ENCODE measurements at places on chromosomes 4 and X. TPM values are rescaled to one million over a fixed set of nuclear protein-coding genes. Genes with fewer than 3 reads are reported as not detected.

Gene PCDH19
- 0.08 TPM for total RNA-seq

Gene GBA3
- total RNA-seq = not detected

Gene EDNRA
- 0.13 TPM for total RNA-seq

Gene TKTL2
- total RNA-seq = not detected

Gene RBMX
- total RNA-seq = 239 TPM

Gene SLC7A11
- total RNA-seq = 6.4 TPM

Gene WWC2
- 80.3 TPM for total RNA-seq

Gene SRPK3
- 1.6 TPM for total RNA-seq

GRCh38 chrX:1355131-1356046 lies 18.8 kb downstream of the IL3RA start:
- no peak for DNase-seq

- no peak for DNase-seq
These were observed 28.2 kb upstream of the HUWE1 start for GRCh38 chrX:53714580-53715345.

- no peak for DNase-seq
These were observed 1520.1 kb downstream of the PCDH18 start for GRCh38 chr4:136012220-136012619.

DNA sequence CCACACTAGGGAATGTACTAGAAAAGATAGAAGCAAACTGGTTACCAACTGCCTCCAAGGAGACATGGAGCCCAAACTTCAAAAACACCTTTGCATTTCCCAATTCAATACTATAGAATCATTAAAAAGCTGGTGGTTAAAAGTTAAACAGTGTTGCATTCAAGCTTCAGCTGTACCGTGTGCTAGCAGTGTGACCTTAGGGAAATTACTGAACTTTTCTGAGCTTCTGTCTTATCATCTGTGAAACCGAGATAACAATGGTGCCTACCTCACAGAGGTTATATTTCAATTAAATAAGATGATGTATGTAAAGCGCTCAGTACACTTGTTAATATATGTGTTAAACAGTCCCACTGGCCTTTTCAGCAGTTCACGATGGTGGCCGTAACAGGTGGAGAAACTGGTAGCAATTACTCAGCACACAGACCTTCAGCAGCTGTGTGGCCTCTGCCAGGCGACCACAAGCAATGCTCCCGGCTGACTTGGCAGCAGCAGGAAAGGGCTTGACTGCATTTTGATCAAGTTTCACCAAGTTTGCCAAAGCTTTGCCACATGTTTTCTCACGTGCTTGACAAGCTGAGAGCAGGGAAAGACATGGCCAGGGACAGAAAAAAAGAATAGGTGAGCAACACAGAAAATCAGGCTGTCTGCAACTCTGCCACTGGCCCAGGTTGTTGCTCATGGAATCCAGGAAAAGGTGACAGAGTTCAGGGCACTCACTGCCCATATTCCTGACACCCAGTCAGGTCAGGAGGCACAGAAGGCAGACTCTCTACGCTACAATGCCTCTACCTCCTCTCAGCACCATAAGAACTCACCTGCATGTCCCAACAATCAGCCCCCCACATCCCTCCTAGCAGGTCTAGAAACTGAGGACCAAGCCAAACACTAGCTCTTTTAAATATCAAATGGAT lies 72.1 kb downstream of the PARM1 start:
- no peak for DNase-seq

- DNase-seq = no peak
These were observed 123.5 kb upstream of the EMCN start for GRCh38 chr4:100641336-100641735.

GRCh38 chrX:15512401-15512965 lies 11.9 kb downstream of the BMX start:
- no peak for DNase-seq

GRCh38 chr4:5416637-5417036 lies 291.7 kb downstream of the EVC2 start:
- no peak for DNase-seq

GRCh38 chr4:89784686-89785231 lies 52.2 kb downstream of the SNCA start:
- DNase-seq = no peak

DNA sequence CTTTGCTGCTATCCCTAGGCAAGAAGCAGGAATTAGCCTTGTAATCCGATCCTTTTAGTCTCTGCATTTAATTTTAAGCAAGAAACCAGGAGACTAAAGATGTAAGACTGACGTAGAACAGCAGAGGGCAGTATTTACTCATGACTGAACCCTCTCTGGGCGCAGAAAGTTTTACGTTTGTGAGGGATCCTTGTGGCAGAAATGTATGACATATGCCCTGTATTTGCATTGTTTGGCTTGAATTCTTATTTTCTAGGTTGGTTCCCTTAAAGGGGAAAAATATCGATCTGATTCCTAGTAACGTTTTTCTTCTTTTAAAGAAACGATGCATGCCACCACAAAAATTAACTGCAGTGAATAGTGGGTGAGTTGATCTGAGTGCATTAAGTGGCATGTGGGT lies 1.3 kb upstream of the FAT4 start:
- DNase-seq = no peak

GRCh38 chrX:149370097-149370496 lies 135.0 kb downstream of the IDS start:
- DNase-seq = no peak

DNA sequence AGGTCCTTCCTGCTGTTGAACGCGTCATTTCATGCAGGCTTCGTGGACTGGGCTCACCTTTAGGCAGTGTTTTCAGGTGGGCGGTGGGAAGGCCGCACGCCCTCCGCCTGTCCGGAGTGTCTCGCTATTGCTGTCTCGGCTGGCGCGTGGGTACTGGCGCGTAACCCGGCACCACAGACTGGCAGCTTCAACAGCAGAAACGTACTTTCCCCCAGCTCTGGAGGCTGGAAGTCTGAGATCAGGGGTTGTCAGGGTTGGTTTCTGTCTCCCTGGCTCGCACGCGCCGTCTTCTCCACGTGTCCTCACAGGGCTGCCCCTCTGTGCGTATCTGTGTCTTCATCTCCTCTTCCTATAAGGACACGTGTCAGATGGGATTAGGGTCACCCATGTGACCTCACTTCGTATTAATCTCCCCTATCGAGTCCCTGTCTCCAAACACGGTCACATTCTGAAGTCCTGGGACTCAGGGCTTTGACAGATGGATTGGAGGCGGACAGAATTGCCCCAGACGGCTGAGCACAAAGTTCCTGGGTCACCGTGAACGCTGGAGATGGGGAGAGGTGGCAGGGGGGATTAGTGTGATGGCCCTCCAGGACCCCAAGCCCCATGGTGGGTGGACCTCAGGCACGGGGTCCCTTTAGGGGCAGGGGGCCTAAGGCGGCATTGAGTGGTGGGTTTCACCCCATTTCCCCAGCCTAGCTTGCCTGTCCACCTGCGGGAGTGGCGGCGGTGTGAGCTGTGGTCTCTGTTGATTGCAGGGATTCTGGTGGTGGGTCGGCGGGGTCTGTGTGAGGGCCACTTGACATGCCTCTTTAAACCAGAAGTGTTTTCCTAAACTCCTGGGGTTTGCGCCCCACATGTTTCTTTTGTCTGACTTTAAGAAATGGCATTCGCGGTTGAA lies 83.4 kb upstream of the LRPAP1 start:
- DNase-seq = no peak

DNA sequence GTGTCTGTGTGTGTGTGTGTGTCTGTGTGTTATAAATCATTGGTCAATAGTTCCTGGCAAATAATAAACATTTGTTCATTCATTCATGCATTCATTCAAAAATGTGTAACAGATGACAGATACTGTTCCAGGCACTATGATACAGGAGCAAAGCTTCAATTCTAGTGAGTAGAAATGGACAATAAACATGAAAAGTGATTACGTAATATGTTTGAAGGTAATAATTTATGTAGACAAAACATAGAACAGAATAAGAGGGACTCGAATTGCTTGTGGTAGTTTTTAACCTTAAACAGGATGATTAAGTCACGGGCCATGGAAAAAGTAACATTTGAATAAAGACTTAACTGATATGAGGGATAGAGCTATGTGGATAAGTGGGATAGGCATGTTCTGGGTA lies 90.1 kb upstream of the MAGEC2 start:
- DNase-seq = no peak

DNA sequence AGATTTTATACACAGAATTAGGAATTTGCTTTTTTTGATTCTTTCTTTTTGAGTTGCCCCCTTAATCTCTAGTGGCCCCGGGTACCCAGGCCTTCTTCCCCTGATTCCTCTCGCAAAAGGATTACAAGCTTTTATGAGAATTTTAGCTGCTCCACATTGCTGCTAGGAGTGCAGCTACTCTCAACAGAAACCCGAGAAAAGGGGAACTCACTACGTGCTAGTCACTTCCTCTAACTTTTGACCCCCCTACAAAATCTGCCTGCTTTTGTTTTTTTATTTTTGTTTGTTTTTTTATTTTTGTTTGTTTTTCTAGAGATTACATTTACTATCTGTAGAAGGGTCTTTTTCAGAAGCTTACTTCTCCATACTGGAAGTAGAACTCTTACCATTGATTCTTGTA lies 64.1 kb downstream of the ZNF81 start:
- DNase-seq = no peak

- DNase-seq = no peak
These were observed 756.7 kb downstream of the PCDH19 start for GRCh38 chrX:99653352-99653751.

GRCh38 chr4:2446656-2447564 lies 22.0 kb upstream of the RNF4 start:
- DNase-seq = no peak

GRCh38 chr4:182427554-182427953 lies 184.4 kb downstream of the TENM3 start:
- no peak for DNase-seq

GRCh38 chr4:39442998-39443397 lies 15.7 kb downstream of the RPL9 start:
- DNase-seq = no peak

DNA sequence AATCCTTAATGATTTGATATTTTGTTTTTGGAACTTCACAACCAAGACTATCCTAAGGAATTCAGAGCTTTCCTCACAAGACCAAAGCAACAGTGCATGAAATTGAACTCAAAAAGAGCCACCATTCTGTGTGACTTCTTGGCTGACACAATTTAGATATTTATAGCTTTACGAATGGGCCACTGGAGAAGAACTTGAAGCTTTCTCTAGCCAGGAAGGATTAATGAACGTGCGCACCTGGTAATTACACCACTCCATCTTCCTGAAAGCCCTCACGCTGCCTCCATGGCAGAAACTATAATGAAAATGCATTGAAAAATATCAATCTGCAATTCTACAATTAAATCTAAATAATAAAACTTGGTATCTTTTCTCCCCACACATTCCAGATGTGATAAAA lies 1057.8 kb downstream of the DMD start:
- no peak for DNase-seq

DNA sequence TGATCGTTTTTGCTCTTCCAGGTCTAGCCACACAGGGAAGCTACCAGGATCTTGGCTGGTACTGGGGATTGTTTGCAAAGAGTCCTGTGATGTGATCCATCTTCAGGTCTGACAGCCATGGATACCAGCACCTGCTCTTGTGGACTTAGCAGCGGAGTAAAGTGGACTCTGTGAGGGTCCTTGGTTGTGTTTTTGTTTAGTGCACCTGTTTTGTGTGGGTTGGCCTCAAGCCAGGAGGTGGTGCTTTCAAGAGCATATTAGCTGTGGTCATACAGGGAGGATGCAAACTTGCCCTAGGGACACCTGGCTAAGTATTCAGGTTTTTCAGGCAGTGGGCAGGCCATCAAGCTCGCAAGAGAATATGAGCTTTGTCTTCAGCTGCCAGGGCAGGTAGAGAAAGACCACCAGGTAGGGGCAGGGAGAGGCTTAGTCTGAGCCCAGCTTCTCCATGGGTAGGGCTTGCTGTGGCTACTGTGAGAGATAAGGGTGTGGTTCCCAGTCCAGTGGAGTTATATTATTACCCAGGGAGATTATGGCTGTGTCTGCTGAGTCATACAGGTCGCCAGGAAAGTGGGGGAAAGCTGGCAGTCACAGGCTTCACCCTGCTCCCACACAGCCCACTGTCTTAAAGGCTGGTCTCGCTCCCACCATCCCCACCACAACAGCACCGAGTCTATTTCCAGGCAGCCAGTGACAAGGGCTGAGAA lies 293.7 kb downstream of the PCDH18 start:
- DNase-seq = no peak

DNA sequence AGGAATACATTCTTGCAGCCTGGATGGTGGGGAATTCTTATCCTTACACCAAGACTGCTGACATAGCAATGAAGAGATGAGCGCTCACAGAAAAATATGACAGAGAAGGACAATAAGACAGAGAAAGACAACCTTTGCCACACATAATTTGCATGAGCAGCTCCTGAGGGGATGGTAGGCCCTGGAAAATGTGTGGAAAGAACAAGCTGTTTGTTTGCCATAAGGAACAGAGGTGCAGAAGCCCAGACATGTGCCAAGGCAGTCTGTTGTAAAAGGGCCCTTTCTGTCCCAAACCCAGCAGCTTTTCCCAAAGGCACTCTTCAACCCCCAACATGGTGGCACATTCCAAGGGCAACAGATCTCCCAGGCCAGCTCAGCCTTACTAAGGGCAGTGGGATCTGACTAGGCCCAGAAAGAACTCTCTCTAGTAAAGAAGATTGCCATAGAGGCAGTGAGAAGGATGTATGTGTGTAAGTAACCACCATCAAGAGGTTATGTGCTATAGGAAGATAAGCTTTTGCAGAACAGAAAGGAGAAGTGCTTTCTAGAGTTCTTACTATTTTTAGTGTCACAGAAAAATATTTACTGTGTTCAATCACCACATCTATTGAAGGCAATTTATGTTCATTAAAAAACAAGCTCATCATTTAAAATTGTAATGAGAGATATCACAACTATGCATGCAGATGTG lies 287.0 kb upstream of the RASGEF1B start:
- no peak for DNase-seq

GRCh38 chr4:186104890-186105646 lies 564 bp downstream of the FAM149A start:
- no peak for DNase-seq

GRCh38 chr4:161714022-161714751 lies 449.6 kb downstream of the FSTL5 start:
- DNase-seq = no peak

GRCh38 chr4:85815796-85816459 lies 341.0 kb downstream of the ARHGAP24 start:
- no peak for DNase-seq

DNA sequence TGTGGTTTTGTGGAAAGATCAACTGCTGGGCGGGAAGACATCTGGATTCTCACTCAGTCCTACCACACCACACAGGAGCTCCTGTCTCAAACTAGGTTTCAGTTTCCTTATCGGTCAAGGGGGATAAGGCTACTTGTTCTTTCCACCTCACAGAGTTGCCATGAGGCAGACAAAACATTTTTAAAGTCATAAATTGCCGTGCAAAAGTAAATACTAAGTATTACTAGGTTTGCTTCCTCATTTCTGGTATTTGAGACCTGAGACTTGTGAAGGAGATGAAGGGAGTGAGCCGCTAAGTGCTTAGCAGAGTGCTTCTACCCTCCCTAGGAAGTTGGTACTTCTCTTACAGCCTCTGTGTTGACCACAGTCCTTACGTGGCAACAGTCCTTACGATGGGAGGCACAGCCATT lies 1.5 kb downstream of the LAP3 start:
- DNase-seq = no peak
